GM23338 (cell line): ENCODE measurements at places on chromosomes 3 and 15. TPM values are rescaled to one million over a fixed set of nuclear protein-coding genes. Genes with fewer than 3 reads are reported as not detected.

DNA sequence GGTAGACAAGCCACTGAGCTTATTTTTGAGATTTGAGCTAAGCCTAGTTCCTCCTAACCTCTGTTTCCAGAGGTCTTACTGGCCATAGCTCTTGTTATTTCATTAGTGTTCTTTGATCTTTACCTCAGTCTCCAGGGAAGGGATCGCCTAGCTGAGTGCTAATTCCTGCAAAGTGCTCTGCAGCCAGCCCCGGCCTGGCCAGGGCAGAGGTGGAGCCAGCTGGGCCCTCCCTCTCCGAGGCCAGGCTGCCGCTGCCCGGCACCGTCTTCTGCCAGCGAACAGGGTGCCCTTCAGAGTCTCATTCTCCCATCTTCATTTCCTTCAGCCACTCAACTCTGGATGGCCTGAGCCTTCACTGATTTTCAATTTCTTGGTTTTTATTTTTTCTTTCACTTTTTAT is 19.7 kb downstream of the FAN1 start:
- no peak overlapping the region for H3K4me3 ChIP-seq
- H3K36me3 ChIP-seq: peaks cover 18% of the 10 kb centered on the region; the same call in 1 of the 2 replicates
- DNase-seq: no peak
- H3K4me1 ChIP-seq: peaks cover 20% of the 10 kb centered on the region
- no peaks in the 10 kb centered on the region for H3K27me3 ChIP-seq

DNA sequence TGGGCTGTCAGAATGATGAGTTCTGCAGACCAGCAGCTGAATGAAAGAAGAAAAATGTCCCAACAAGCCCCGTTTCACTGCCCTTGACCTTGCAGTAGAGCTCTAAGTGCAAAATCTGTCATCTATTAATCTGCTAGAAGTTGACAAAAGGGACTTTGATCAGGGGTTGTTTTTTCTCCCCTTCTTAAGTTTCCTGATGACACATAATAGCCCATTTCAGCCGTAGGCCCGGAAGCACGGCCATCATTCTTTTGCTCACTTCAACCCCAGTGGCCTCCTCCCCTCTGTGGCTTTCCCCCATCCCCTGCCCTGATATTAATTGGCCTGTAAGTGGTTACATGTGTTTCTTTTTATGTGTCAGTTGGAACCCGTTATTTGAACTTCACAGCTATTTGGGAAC is 298.9 kb downstream of the RPLP1 start:
- no peak overlapping the region for H3K27ac ChIP-seq
- no peaks in the 10 kb centered on the region for H3K36me3 ChIP-seq
- peaks cover 12% of the 10 kb centered on the region for H3K4me1 ChIP-seq
- no peaks in the 10 kb centered on the region for H3K27me3 ChIP-seq

GRCh38 chr3:148289159-148289558 is 408.5 kb upstream of the AGTR1 start:
- H3K27me3 ChIP-seq: no peaks in the 10 kb centered on the region
- H3K4me3 ChIP-seq: no peak overlapping the region
- DNase-seq: no peak
- H3K36me3 ChIP-seq: no peaks in the 10 kb centered on the region
- H3K4me1 ChIP-seq: no peaks in the 10 kb centered on the region
- no peak overlapping the region for H3K27ac ChIP-seq

The MB21D2 gene
- total RNA-seq: 34.1 and 35.9 TPM in 2 replicates
